ENCODE measurements at places on chromosomes 2 and 18.

DNA sequence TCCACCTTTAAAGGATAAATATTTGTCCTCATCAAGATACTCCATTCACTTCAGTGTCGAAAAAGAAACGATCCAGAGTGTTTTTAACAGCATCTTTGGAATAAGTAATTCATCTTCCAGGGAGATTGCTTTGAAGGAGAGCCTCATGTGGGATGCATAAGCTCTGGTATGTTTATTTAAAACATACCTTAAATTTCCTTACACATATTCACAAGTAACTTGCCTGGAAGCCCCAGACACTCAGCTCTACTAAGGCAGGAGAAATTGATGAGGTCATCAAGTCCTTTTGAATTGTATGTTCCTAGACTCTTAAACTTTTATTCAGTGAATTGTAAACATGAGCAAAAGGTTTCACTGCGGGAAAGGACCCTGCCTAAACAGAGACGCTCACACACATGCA lies 103.0 kb downstream of the CDK15 start:
- DNase-seq: no peak

DNA sequence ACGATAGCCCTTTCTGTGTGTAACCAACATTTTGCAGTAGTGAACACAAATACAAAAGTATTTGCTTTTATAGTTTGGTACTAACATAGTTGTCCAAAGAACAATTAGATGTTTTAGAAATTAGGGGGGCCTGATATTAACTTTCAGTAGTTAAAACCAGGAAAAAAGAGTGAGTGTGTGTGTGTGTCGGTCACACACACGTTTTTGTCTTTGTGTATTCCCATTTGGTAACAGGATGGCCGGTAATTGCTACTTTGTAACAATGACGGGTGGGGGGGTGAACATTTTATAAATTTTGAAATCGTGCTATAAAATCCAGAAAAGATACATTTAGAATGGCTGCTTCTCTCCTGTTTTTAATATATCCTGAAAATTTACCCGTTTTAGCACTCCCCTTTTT lies 1.5 kb downstream of the PPIG start:
- DNase-seq: no peak

- no peak for DNase-seq
Measured at GRCh38 chr2:174740721-174741120, 23.6 kb downstream of the CHRNA1 start.

DNA sequence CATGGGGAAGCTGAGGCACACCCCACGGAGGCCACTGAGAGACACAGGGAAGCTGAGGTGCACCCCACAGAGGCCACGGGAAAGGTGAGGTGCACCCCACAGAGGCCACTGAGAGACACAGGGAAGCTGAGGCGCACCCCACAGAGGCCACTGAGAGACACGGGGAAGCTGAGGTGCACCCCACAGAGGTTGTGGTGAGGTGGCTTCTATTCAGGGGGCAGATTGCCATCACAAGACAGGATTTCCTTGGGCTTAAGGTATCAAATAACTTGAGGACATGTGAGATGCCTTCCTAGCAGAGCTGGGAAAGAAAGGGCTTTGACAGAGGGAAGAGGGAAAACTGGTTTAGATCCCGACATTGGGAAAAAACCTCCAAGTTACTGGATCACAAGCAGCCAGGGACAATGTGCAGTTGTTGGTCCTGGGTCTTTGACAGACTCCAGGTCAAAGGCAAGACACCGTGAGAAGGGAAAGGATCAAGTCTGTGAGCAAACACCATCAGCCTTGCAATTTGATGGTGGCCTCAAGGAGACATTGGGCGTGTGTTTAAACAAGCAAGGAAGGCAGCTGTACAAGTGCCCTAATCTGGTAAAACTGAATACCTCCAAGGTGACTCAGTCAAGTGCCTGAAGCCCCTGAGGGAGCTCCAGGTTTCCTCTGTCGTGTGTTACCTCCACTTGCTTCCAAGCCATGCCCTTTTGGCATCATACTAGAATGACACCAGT lies 133.2 kb upstream of the EPAS1 start:
- DNase-seq: no peak

DNA sequence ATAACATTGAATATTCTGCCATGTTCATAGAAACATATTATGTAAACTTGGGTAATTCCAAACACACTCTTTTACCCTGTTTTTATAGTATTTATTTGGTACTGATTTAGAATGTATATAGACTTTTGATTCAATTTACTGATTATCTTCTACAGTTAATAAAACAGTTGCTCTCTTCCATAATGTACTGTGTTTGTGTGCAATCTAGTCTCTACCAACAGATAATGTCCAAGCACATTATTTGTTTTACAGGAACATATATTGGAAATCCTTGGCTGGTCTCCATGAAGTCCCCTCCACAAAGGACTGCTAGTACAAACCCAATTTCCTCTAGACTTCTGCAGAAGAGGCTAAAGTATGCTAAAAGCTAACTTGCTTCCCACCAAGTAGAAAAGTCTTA lies 386.6 kb downstream of the RND3 start:
- no peak for DNase-seq

GRCh38 chr2:213281156-213281555 lies 3.1 kb upstream of the SPAG16 start:
- DNase-seq: no peak

- DNase-seq: no peak
Measured at GRCh38 chr2:40584432-40584831, 132.5 kb upstream of the SLC8A1 start.

GRCh38 chr2:140627136-140627535 lies 1503.7 kb downstream of the LRP1B start:
- DNase-seq: no peak

GRCh38 chr2:28036307-28036706 lies 145.8 kb downstream of the BABAM2 start:
- no peak for DNase-seq

DNA sequence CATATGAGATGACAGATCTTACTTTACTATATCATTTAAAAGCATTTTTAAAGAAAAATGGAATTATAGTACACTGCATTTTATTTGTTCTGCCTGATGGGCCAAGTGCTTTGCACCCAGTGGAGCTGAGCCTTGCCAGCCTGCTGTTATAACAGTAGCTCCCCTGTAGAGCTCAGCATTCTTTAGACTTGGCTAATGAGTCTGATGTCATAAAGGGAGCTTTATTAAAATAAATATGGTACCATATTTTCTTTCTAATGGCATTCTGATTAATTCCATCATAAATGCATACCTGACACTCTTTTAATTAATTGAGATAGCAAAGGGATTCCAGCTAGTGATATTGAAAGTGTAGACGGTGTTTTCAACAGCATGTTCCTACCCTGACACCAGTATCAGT lies 40.7 kb downstream of the PARD3B start:
- DNase-seq: no peak

GRCh38 chr2:207473931-207474235 lies 55.9 kb upstream of the CREB1 start:
- no peak for DNase-seq

DNA sequence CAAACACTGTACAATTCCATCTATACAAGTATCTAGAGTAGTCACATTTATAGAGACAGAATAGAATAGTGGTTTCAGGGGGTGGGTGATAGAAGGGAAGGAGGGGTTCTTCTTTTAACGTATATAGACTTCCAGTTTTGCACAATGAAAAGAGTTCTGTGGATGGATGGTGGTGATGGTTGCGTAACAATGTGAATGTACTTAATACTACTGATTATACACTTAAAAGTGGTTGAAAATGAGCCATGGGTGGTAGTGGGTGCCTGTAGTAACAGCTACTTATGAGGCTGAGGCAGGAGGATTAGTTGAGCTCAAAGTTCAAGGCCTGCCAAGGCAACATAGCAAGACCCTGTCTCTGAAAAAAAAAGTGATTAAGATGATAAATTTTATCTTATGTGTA lies 85.8 kb downstream of the SETBP1 start:
- no peak for DNase-seq

DNA sequence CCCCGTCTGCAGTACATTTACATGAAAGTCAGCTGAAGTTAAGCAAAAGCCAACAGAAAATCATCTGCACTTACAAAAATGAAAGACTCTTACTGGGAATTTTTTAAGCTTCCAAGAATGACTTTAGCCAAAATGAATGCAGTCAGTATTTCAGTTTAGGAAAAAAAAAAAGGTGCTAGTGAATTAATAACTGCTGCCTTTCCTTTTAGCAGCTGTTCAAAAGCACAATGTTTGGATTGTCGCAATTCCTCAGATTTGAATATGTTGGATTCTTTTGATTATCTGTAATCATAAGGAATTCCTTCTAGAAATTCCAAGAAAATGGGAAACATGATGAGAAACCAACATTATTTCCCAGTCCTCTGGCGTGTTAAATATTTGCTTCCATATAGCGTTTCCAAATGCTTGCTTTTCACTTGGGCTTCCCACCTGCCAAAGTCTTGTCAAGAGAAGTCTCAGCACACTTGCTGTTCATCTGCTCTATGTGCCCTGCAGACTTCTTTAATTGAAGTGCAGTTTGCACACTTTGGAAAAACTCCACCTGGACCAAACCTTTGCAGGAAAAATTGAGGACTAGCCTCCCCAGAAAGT lies 653.0 kb upstream of the SLC39A10 start:
- peak; percentile 71 for DNase-seq

- peak; percentile 53 for DNase-seq
Measured at GRCh38 chr2:153519257-153519875, 40.8 kb upstream of the RPRM start.

DNA sequence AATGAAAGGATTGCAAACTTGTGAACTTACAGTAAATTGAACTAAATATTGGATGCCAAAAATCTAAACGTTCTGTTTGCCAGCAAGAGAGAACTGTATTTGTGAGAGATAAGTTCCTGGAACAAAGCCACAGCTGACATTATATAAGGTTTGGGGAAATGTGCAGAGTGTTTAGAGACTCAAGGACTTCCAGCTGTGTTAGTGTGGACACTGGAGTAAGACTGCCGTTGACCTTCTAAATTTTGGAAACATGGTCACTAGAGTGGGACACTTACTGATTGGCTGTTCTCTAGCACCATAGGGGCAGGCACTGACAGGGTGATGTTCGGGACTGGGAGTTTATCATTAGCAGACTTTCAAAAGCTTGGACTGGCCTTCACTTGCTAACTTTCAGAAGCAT lies 40.5 kb downstream of the SCN9A start:
- DNase-seq: peak; percentile 18

DNA sequence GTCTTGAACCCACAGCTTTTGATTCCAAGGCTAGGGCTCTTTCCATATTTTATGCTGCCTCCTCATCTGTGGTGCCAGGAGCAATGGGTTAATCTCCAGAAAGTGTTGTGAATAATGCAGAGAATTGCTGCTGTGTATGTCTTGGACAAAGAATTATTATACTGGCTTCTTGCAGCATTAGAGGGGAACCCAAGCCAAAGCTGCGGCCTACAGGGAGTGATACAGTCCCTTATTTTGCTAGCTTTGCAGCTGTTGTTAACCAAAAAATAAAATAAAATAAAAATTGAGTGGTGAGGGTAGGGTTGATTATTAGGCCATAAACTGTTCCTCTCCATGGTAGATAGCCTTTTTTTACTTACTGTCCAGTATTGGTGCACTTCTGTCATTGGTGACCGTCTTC lies 16.7 kb downstream of the WIPF1 start:
- peak; percentile 73 for DNase-seq

GRCh38 chr2:216387262-216387661 lies 15.0 kb upstream of the MARCHF4 start:
- no peak for DNase-seq

DNA sequence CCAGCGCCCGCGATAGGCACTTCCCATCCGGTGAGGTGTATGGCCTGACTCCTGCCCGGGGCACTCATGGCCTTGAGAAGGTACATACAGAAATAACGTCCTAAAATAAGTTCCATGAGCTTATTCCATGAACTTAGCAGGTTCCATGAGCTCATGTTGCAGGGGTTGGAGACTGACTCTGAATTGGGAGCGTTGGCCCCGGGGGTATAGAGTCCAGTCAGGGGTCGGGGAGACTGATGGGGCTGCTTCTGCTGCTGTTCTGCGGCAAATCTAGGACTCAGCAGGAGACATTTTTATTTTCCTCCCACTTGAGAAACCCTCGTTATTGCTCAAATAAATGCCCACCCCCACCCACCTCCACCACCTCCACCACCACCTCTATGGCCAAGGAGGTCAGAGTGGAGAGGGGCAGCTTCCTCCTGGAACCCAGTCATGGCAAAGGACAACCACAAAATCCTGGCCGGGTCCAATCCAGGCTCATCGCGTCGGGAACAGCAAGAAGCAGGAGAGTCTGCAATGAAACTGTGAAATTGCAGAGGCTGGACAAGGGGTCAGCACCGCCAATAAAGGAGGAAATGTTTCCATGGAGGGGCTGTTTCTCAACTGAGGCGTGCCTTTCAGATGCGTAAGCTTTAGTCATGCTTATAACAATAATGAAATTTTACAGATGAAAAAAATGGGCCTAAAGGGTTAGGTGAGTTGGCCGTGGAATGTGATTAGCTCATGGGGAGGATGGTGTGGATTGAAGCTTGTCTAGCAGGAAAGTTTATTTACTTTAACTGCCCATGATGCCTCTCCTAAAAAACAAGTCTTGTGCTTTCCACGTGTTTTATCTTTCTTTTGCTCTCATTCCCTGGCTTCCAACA lies 136.6 kb upstream of the ALKAL2 start:
- DNase-seq: no peak

DNA sequence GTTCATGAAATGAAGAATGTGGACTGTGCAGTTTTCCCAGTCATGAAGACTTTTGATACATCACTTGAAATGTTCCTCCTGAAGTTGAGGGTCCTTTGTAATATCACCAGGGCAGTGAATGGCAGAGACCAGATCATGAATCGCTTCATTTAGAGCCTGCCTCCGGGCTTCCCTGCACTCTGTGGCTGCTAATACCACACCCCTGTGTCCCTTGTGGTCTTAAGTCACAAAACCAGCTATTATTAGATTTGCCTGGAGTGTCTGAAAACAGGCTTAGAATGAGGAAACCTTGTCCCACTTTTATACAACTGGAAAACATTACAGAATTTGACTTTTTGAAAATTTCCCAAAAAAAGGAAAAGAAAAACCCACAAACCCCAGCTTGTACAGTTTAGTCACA lies 147.9 kb downstream of the MGAT5 start:
- DNase-seq: no peak

GRCh38 chr2:113185664-113186432 lies 12.1 kb downstream of the PSD4 start:
- no peak for DNase-seq

DNA sequence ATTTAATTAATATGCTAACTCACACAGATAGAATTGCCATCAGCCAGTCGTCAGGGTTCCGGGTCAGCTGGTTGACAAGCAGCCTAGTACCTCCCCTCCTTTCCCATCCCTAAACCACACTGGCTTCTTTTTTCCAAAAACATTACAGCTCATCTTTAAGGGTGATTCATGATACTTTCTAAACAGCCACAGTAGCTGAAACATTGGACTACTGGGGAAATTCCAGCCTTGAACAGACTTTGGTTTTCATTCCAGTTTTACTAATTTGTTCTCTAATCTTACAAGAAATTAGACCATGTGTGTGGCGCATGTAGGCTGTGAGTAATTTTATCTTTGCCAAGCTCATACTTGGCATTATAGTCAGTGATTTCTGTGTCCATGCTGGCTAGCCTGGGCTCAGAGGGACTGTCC lies 110.8 kb downstream of the FMNL2 start:
- DNase-seq: no peak
